ENCODE measurements at places on chromosomes 16 and 17. TPM values are rescaled to one million over a fixed set of nuclear protein-coding genes. Genes with fewer than 3 reads are reported as not detected.

DNA sequence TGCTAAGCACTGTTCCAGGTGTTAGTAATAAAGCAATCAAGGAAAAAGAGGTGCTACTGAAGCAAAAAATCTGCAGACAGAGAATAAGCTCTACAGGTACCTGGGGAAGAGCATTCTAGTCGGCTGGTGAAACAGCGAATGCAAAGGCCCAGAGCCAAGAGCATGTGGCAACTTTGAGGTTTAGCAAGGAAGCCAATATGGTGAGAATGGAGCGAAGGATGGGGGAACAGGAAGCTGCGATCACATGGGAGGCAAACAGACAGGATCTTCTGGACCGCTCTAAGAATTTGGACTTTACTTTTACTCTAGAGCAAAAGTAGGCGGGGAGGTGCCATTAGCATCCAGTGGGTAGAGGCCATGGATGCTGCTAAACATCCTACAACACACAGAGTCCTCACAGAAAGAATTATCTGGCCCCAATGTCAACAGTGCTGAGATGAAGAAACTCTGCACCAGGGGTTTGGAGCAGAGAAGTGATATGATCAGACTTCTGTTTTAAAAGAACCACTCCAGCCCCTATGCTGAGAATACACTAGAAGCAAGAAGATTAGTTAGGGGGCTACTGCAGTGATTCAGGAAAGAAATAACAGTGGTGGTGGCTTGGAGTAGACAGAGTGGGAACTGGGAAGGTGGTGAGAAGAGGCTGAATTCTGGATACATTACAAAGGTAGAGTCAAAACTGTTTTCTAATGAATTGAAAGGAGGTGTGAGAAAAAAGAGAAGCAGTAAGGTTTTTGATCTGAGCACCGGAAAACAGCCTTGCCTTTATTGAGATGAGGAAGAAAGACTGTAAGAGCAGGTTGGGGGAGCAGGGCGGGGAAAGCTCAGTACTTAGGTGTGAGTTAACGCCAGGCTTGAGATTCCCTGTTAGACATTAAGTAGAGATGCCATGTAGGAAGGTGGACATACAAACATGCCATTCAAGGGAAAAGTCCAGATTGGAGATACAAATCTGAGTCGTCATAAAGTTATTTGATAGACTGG is 11.0 kb downstream of the EFTUD2 start:
- peaks cover 28% of the 10 kb centered on the region for H3K4me1 ChIP-seq
- no peaks in the 10 kb centered on the region for H3K27me3 ChIP-seq
- peak overlapping the region; percentile 23 for H3K27ac ChIP-seq
- H3K4me3 ChIP-seq = no peak overlapping the region
- H3K36me3 ChIP-seq = peaks cover 63% of the 10 kb centered on the region

- H3K27me3 ChIP-seq = no peaks in the 10 kb centered on the region
- no peak overlapping the region for H3K4me3 ChIP-seq
- H3K36me3 ChIP-seq = no peaks in the 10 kb centered on the region
- peaks cover 6% of the 10 kb centered on the region for H3K4me1 ChIP-seq
These were observed 74.8 kb upstream of the GRIN2A start for GRCh38 chr16:10256784-10257641.

GRCh38 chr16:79276501-79276900 is 324.0 kb downstream of the MAF start:
- H3K4me1 ChIP-seq = peaks cover 62% of the 10 kb centered on the region
- no peak overlapping the region for H3K27ac ChIP-seq
- H3K36me3 ChIP-seq = no peaks in the 10 kb centered on the region
- H3K4me3 ChIP-seq = no peak overlapping the region
- no peaks in the 10 kb centered on the region for H3K27me3 ChIP-seq
- DNase-seq = no peak

DNA sequence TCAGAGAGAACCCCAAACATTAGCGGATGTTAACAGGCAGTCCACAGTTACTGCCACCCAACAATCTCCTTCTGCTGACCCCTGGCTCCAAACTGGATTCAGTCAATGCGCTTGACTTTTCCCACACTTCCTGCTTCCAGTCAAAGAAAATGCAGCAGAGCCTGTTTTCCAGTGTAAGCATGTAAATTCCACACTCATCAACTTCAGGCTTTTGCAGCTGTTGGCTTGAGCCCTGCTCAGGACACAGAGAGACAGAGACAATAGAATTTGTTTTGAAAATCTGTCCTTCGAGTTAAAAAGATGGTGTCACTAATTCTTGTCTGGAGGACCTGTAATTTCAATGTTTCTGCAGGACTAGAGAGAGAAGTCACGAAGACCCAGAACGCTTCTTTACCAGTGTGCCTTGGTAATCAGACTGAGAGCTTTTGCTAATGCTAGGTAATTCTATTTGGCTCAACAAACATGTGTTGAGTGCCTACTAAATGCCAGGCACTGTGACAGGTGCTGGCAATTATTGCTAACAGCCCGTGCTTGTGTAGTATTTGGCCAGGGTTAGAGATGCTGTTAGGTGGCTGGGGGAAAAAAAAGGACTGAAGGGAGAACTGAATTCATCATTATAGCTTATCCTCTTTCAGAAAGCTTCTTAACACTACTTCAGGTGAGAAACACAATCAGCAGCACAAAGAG is 32.5 kb downstream of the HOXB1 start:
- no peak overlapping the region for H3K27ac ChIP-seq
- H3K4me1 ChIP-seq = peaks cover under 1% of the 10 kb centered on the region
- H3K27me3 ChIP-seq = peaks cover 2% of the 10 kb centered on the region
- no peaks in the 10 kb centered on the region for H3K36me3 ChIP-seq
- H3K4me3 ChIP-seq = no peak overlapping the region

GRCh38 chr16:77549876-77550275 is 115.0 kb upstream of the ADAMTS18 start:
- no peak overlapping the region for H3K4me3 ChIP-seq
- no peaks in the 10 kb centered on the region for H3K4me1 ChIP-seq
- no peak overlapping the region for H3K27ac ChIP-seq
- no peak for DNase-seq
- H3K36me3 ChIP-seq = no peaks in the 10 kb centered on the region
- H3K27me3 ChIP-seq = peaks cover 4% of the 10 kb centered on the region

GRCh38 chr16:3655396-3656159 is 1.1 kb downstream of the DNASE1 start:
- H3K4me1 ChIP-seq = peaks cover 3% of the 10 kb centered on the region
- H3K27me3 ChIP-seq = no peaks in the 10 kb centered on the region
- no peak overlapping the region for H3K27ac ChIP-seq
- H3K36me3 ChIP-seq = peaks cover 60% of the 10 kb centered on the region
- no peak for DNase-seq

DNA sequence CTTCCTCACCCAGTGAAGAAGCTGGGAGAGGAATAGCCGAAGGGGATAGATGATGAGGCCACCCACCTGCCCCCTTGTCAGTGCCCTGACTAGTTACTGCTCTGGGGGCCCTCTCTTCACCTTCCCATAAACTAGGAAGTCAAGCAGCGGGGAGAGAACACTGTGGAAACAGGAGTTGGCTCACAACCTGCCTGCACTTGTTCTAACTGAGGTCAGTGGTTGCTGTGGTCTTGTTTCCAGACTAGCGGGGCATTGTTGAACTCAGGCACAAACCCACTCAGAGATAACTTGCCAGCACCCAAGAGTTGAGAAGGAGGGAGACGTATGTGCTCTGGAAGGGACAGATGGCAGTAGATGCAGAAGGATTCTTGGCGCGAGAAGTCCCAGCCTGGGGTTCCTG is 48.6 kb upstream of the DDX52 start:
- no peak for DNase-seq
- no peaks in the 10 kb centered on the region for H3K4me1 ChIP-seq
- no peak overlapping the region for H3K27ac ChIP-seq
- no peak overlapping the region for H3K4me3 ChIP-seq

GRCh38 chr17:44061446-44061845 is 5.0 kb downstream of the LSM12 start:
- no peak for DNase-seq
- H3K4me3 ChIP-seq = no peak overlapping the region

- no peak for DNase-seq
- H3K4me3 ChIP-seq = no peak overlapping the region
- H3K4me1 ChIP-seq = no peaks in the 10 kb centered on the region
- no peak overlapping the region for H3K27ac ChIP-seq
- peaks cover 71% of the 10 kb centered on the region for H3K36me3 ChIP-seq
These were observed 22.5 kb downstream of the VPS53 start for GRCh38 chr17:692116-692515.

- DNase-seq = no peak
- H3K4me3 ChIP-seq = no peak overlapping the region
- no peaks in the 10 kb centered on the region for H3K4me1 ChIP-seq
- no peaks in the 10 kb centered on the region for H3K27me3 ChIP-seq
- no peak overlapping the region for H3K27ac ChIP-seq
- H3K36me3 ChIP-seq = no peaks in the 10 kb centered on the region
These were observed 9.0 kb upstream of the CDH3 start for GRCh38 chr16:68636064-68636560.

GRCh38 chr17:80761110-80761871 is 216.7 kb downstream of the RPTOR start:
- H3K27ac ChIP-seq = peak overlapping the region; percentile 67
- no peaks in the 10 kb centered on the region for H3K36me3 ChIP-seq
- H3K4me1 ChIP-seq = peaks cover 67% of the 10 kb centered on the region
- no peaks in the 10 kb centered on the region for H3K27me3 ChIP-seq
- DNase-seq = peak; percentile 68

GRCh38 chr17:81928544-81929252 is 1.2 kb upstream of the MAFG start:
- no peak for DNase-seq
- peaks cover 20% of the 10 kb centered on the region for H3K27me3 ChIP-seq
- peaks cover 46% of the 10 kb centered on the region for H3K4me1 ChIP-seq
- no peaks in the 10 kb centered on the region for H3K36me3 ChIP-seq

GRCh38 chr17:66302761-66303626 is 581 bp downstream of the PRKCA start:
- peak overlapping the region; percentile 82 for H3K4me3 ChIP-seq
- H3K27ac ChIP-seq = peak overlapping the region; percentile 56
- H3K4me1 ChIP-seq = peaks cover 26% of the 10 kb centered on the region
- H3K27me3 ChIP-seq = no peaks in the 10 kb centered on the region

- peaks cover 8% of the 10 kb centered on the region for H3K36me3 ChIP-seq
- H3K27ac ChIP-seq = no peak overlapping the region
- no peaks in the 10 kb centered on the region for H3K27me3 ChIP-seq
- no peak overlapping the region for H3K4me3 ChIP-seq
These were observed 113.4 kb downstream of the PITPNC1 start for GRCh38 chr17:67490471-67490870.

- peaks cover 30% of the 10 kb centered on the region for H3K27me3 ChIP-seq
- H3K27ac ChIP-seq = no peak overlapping the region
- peaks cover 15% of the 10 kb centered on the region for H3K4me1 ChIP-seq
- no peak for DNase-seq
- H3K4me3 ChIP-seq = no peak overlapping the region
- H3K36me3 ChIP-seq = no peaks in the 10 kb centered on the region
These were observed 4.7 kb downstream of the C1QTNF1 start for GRCh38 chr17:79028496-79029326.

- no peak for DNase-seq
- H3K4me3 ChIP-seq = no peak overlapping the region
- no peaks in the 10 kb centered on the region for H3K36me3 ChIP-seq
- H3K27ac ChIP-seq = no peak overlapping the region
- no peaks in the 10 kb centered on the region for H3K27me3 ChIP-seq
These were observed 317.4 kb upstream of the TNRC6C start for GRCh38 chr17:77640916-77641605.

DNA sequence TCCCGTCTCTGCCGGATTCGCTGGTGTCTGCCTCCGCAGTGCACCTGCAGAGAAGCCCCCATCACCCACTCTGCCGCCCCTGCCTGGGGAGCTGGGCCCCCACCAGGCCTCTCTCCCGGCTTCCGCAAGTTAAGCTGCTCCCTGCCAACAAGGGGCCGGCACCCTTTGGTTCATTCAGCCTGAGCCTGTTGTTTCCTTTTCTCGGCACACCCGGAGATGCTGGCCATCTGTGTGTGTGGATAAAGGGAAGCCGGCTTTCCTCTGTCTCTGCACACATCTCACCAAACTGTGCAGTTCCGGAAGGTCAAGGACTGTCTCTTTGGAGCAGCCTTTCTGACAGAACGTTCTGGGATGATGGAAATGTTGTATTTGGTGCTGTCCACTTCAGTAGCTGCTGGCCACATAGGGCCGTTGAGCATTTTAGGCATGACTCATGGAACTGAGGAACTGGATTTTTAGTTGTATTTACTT is 6.8 kb downstream of the MAPK8IP3 start:
- no peaks in the 10 kb centered on the region for H3K27me3 ChIP-seq
- DNase-seq = no peak
- H3K36me3 ChIP-seq = peaks cover 25% of the 10 kb centered on the region
- no peak overlapping the region for H3K4me3 ChIP-seq
- no peak overlapping the region for H3K27ac ChIP-seq
- H3K4me1 ChIP-seq = peaks cover 36% of the 10 kb centered on the region

GRCh38 chr16:7688811-7689210 is 356.2 kb downstream of the RBFOX1 start:
- no peaks in the 10 kb centered on the region for H3K27me3 ChIP-seq
- H3K4me1 ChIP-seq = no peaks in the 10 kb centered on the region
- no peak for DNase-seq
- no peak overlapping the region for H3K4me3 ChIP-seq

DNA sequence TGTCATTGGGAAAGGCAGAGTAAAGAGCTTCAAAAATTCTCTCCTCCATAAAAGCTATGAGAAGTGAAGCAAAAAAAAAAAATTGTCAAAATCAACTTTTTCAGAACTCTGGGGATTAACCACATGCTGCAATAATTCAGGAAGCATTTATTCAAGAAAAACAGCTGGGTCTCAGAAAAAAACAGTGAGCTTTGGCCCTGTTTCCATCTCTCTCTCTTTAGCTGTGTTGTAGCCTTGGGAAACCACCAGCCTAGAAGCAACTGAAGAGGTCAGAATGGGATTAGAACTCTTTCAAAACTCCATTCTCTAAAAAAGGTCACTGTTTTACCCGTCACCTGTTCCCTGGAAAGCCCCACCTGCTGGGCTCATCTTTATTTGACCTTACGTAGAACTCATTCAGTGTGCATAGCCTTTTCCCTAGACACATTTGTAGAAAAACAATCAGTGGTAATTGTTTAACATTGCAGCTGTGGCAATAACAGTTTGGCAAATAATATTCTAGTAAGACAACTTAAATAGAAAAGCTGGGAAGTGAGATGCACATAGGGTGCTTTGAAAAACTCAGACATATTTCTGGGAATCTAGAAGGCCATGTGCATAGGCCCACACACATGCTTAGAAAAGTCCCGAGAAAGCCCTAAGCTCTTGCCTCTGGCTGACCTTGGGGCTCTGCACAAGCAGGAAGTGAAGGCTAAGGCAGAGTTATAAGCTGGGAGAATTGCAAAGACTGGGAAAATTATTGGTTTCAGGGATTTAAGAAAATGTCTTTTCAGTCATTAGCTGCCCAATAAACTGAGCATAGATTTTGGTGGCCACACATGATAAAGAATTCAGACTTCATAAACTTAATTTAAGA is 18.0 kb downstream of the SLC5A11 start:
- no peaks in the 10 kb centered on the region for H3K27me3 ChIP-seq
- H3K27ac ChIP-seq = no peak overlapping the region
- H3K4me3 ChIP-seq = no peak overlapping the region
- no peak for DNase-seq
- no peaks in the 10 kb centered on the region for H3K4me1 ChIP-seq

The NLRC3 gene
- total RNA-seq = 50.4 TPM

The TEX14 gene
- total RNA-seq = 0.47 TPM

The IGF2BP1 gene
- total RNA-seq = not detected

The KCNH4 gene
- 0.17 TPM for total RNA-seq

The RAB26 gene
- not detected for total RNA-seq

The AXIN1 gene
- total RNA-seq = 24.7 TPM

The TUBD1 gene
- total RNA-seq = 9.4 TPM
